ENCODE measurements at places on chromosomes 6 and 20.

GRCh38 chr6:80592436-80592835 is 486.0 kb downstream of the BCKDHB start:
- DNase-seq, result no peak

DNA sequence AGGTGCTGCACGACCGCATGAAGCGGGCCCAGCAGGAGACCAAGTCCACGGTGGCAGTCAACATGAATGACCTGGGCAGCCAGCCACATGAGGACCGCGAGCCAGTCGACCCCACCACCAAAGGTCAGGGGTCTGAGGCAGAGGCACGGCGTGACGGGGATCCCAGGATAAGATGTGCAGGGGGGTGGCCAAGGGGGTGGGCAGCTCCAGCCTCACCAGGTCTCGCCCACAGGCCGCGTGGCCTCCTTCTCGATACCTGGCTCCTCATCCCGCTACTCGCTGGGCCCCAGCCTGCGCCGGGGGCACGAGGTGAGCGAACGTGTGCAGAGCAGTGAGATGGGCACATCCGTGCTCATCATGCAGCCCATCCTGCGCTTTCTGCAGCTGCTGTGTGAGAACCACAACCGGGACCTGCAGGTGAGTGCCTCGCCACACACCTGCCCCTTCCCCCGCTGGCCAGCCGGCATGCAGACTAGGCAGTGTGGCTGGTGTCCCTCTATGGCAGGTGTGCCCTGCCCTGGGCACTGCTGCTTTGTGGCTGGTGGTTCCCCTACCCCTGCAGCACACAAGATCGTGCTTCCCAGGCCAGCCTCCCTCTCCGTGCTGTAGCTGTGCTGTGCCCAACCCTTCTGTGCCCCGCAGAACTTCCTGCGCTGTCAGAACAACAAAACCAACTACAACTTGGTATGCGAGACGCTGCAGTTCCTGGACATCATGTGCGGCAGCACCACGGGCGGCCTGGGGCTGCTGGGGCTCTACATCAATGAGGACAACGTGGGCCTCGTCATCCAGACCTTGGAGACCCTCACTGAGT is 25.9 kb downstream of the UQCC2 start:
- DNase-seq, result no peak

GRCh38 chr6:31794294-31794865 is 1.2 kb downstream of the VARS1 start:
- no peak for DNase-seq

- DNase-seq, result no peak
Observed at GRCh38 chr20:45813489-45813888, 1.0 kb downstream of the UBE2C start.

GRCh38 chr6:144150710-144151657 is 667 bp downstream of the STX11 start:
- DNase-seq, result no peak

GRCh38 chr20:2394411-2395055 is 13.8 kb downstream of the TGM6 start:
- no peak for DNase-seq

GRCh38 chr20:10898552-10898951 is 224.8 kb upstream of the JAG1 start:
- DNase-seq, result no peak

DNA sequence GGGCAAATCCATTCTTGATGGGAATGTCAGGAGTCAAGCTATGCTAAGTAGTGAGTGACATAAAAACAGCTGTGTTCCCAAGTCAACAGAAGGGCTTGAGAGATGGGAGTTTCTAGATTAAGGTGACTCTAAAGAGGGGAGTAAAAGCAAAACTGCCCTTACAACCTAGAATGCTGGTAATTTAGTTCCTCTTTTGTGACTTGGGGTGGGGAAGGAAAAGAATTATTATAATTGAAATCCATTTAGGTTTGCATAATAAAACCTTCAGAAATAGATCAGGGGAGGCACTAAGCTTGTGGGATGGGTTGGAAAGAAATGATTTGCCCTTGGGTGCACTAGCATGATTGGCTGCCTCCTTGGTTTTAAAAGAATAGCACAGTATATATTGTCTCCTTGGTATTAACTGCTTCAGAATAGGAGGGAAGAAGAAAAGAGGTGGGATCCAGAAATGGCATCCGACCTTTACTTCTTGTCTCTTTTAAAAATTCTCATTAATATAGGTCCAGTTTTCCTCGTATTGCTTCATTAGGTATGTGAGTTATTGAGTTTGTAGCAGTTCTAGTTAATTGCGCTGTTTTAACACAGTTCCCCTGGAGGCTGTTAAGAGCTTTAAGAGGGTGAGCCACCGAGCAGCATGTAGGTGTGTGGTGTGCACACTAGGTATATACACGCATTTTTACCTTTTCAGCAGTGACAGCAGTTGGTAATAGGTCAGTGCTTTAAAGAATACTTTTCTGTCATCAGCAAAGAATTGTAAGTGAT is 95.3 kb upstream of the VSTM2L start:
- DNase-seq, result no peak

Measured in anterior cingulate cortex (tissue), 58 donors.